EL (cell line): ENCODE measurements at places on chromosomes 16 and 17.

DNA sequence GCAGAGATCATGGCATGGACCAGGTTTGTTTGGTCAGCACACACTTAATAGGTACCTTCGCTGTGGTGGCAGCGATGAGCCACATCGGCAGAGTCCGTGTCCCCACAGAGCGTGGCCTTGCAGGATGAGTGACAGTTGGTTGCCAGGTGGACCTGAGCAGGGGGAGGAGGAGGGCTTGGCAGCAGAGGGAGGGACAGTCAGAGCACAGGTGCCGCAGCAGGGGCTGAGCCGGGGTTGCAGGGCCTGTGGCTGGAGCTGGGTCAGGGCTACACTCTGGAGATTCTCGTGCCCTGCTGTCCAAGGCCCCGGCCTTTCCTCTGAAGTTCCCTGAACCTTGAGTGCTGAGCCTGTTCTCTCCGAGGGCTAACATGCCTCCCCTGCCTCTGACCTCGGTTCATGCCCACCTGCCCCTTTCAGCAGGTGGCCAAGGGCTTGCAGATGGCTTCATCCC is 24.8 kb downstream of the POLR3E start:
- no peak for DNase-seq

- DNase-seq, result no peak
Observed at GRCh38 chr17:29576214-29577000, 7.9 kb downstream of the TP53I13 start.

GRCh38 chr16:87436225-87437172 is 44.4 kb downstream of the MAP1LC3B start:
- DNase-seq, result peak; percentile 61

DNA sequence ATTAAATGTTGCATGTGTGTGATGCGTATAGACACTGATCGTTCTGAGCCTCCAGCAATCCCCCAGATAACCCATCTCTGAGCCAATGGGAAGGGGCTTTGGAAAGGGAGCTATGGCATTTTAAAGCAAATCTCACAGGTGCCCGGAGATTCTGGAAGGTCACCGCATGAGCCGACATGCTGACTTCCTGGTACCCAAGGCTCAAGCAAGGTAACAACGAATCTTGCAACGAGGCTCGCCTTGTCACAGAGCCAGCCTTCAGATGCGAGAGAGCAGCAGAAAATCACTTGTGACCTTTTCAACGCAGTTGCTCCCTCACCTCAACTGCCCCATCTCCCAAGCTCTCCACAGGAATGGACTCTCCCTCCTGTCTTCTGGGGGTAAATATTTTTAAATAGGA is 154.8 kb upstream of the CDH5 start:
- no peak for DNase-seq

- DNase-seq, result no peak
Observed at GRCh38 chr16:84349862-84350684, 18.3 kb upstream of the ATP2C2 start.

DNA sequence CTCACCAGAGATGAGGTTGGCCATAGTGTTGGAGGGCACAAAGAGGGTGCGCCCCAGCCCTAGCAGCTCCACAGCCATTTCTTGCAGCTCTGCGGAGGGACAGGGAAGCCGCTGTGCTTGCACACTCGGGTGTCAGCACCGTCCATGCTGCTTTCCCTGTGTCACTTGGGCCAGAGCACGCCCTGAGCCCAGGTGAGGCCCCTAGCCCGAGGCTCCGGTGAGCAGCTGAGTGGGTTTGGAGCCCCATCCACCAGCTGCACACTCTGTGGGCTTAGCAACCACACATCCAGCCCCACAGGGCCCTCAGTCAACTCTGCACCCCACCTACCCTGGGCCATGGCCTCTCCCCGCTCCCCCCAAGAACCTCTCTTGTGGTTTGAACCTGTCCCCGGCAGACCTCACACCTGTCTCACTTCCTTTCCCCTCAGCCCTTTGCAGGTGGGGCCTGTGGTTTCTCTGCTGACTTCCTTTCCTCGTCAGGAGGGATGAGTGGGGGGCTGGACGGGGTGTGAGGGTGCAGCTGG is 20.7 kb downstream of the TMEM235 start:
- DNase-seq, result no peak

GRCh38 chr16:50570808-50571598 is 22.8 kb downstream of the NKD1 start:
- no peak for DNase-seq

DNA sequence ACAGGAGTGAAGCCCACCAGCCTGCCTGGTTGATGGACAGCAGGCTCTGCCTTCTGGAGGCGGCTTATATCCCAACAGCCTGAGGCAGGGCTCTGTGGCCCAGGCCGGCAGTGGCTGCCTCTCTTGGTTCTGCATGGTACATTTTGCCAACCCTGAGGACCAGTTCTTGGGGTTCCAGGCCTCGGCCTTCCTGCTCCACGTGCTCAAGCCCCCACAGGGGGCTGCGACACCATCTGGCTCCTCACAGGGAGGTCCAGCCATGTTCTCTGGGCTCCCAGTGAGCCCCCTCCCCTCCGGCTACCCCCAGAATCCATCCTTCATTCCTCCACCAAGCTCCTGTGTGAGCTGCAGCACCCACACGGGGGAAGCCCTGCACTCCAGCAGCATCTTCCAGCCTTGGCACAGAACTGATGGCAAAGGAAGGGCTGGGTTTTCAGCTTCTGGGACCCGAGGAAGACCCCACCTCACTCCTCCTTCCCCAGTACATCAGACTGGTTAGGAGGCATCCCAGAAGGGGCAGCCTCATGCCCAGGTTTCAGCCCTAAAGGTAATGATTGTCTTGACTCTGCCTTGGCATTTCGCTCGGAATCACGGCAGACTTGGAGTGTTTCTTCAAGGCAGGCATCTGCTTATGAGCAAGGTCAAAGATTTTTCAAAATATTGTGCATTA is 231.2 kb downstream of the CPPED1 start:
- DNase-seq, result no peak

GRCh38 chr17:8126491-8127066 is 2.7 kb upstream of the HES7 start:
- DNase-seq, result peak; percentile 61

GRCh38 chr16:90026135-90026534 is 6.9 kb upstream of the DBNDD1 start:
- no peak for DNase-seq

DNA sequence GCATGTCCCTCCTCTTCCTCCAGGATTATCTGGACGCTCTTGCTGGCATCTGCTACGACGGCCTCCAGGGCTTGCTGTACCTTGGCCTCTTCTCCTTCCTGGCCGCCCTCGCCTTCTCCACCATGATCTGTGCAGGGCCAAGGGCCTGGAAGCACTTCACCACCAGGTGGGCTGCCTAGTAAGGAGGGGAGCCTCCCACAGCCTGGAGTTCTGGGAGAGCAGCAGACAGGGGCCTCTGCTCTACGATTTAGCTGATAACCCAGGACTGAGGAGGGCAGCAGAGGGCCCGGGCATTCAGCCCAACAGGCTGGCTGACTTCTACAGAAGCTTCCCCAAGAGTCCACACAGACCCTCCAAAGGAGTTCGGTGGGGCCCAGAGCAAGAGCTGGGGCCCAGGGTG is 21.8 kb upstream of the DNAI2 start:
- DNase-seq, result no peak

GRCh38 chr17:77701996-77702395 is 256.5 kb upstream of the TNRC6C start:
- DNase-seq, result no peak

- DNase-seq, result no peak
Observed at GRCh38 chr17:39756380-39757079, 18.8 kb downstream of the GRB7 start.

DNA sequence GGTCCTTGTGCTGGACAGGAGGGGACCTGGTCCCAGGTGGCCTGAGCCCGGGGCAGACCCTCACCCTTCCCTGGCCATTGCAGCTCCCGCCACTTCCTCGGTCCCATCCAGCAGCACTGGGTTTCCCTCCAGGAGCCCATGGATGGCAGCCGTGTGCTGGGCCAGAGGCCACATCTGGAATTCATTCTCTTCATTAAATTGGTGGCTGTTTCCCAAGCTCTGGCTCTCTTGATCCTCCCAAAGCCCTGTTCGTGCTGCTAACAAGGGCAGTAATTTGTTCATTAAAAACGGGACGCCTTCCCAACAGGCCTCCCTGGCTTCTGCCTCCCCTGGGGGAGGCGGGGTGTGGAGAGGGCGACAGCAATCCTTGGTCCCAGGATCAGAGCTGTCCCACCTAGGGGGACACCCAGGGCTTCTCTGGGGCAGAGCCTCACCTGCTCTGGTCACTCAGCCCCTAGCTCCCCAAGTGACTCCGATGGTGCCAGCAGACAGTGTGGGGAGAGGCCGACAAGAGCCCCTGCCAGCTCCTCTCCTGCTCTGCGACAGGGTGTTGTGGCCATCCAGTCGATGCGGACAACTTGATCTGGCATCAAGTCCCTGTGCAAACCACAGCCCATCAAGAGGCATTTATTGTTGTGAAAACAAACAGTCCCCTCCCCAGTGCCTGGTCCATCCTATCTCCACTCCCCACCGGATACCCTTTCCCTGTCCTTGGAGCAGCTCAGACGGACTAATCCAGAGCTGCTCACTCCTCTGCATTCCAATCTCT is 44.0 kb downstream of the SDK2 start:
- no peak for DNase-seq

- peak; percentile 43 for DNase-seq
Observed at GRCh38 chr16:8677481-8677880, 3.1 kb downstream of the ABAT start.

DNA sequence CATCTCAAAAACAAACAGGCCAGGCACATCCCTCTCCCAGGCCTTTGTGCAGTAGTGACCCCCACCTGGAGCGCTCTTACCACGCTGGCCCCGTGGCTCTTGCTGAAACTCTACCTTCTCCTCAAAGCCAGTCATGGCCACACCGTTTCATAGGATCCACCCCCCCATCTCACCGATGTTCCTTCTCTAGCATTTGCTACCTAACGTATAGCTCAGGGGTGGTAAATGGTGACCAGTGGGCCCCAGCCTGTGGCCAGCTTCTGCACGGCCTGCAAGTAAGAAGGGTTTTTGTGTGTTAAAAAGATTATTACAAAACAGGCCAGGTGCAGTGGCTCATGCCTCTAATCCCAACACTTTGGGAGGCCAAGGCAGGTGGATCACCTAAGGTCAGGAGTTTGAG is 43.8 kb downstream of the RMI2 start:
- no peak for DNase-seq

DNA sequence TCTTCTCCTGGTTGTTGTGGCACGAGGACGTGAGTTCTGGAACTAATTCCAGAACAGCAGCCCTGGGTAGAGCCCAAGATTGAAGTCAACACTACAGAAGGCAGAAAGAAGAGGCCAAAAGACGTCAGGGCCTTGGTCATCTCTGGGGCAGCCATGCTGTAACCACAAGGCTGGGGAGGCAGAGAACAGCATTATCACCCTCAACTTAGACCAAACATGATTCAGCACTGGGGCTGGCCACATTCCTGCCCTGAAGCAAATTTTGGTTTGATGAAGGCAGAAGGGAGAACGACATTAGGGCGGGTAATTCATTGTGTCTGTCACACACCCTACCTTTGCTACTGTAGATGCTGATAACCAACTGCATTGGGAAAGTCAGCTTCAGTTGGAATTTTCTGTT is 9.7 kb upstream of the ALOX15B start:
- peak; percentile 84 for DNase-seq

DNA sequence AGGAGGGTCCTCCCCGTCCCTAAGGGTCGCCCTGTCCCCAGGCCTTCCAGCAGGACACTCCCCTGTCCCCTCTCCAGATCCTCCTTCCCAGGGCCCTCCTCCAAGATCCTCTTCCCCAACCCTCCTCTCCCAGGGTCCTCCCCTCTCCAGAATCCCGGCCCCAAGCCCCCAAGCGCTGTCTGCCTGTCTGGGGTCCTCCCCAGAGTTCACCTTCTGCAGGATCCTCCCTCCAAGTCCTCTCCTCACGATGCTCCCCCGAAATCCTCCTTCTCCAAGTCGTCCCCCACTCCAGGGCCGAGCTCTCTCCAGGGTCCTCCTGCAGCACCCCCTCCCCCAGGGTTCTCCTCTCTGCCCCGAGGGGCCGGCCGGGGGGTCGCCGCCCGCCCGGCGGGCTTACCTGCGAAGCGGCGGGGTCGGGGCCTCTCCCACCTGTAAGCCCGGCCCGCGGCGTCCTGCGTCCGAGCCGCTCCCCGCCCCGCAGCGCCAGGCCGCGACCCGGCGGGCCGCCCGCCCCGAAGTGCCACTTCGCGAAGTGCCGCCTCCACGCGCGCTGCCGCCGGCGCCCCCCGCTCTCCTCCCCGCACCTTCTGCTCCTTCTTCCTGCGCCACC is 678 bp upstream of the BAIAP2 start:
- DNase-seq, result no peak

- DNase-seq, result no peak
Observed at GRCh38 chr16:49482690-49483089, 109.1 kb downstream of the C16orf78 start.

GRCh38 chr16:73036074-73036826 is 11.7 kb downstream of the ZFHX3 start:
- DNase-seq, result no peak

- DNase-seq, result no peak
Observed at GRCh38 chr17:80901319-80901718, 90.3 kb upstream of the CHMP6 start.

DNA sequence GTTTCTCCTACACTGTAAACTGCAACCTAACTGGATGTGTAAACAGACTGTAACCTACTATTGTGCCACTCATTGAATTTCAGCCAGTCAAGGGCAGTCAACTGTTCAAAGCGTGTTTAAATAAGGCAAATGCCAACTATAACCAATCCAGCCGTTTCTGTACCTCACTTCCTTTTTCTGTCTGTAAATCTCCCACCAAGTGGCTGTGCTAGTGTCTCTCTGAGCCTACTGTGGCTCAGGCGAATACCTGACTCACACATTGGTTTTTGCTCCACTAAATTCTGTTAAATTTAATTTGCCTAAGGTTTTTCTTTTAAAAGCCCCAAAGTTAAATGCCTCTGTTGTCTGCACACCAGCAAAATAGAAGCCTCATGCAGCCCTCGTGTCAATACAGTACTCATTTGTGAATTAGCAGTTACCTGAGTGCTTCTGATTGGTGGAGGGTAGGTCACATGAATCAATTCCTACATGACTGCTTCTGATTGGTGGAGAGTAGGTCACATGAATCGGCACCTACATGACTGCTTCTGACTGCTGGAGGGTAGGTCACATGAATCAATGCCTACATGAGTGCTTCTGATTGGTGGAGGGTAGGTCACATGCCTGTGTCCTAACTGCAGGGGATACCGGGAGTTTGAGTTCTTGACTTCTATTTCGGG is 31.1 kb upstream of the CCR7 start:
- DNase-seq, result no peak

DNA sequence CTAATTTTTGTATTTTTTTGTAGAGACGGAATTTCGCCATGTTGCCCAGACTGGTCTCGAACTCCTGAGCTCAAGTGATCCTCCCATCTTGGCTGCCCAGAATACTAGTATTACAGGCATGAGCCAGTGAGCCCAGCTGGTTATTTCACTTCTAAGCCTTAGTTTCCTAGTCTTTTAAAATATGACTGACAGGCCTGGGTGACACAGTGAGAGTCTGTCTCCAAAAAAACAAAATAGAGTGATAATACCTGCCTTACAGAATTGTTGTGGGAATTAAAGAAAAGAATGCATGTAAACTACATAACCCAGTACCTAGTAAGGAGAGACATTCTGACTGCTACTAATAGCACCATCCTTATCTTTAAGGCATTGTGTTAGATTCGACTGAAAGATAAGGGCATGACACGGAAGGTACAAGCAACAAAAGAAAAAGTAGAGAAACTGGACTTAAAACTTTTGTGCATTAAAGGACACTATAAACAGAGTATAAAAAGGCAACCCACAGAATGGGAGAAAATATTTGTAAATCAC is 11.6 kb downstream of the TOM1L2 start:
- DNase-seq, result no peak

- no peak for DNase-seq
Observed at GRCh38 chr17:79169366-79169765, 94.7 kb downstream of the ENGASE start.

GRCh38 chr16:56824331-56824730 is 40.7 kb upstream of the SLC12A3 start:
- DNase-seq, result no peak

GRCh38 chr16:85898521-85899442 is at the start of gene IRF8:
TSS of gene IRF8 (plus strand) at chr16:85899162. CDS start at chr16:85903016, 3,854 bp downstream.
- peak; percentile 26 for DNase-seq
